Activated effector memory CD4-positive, alpha-beta T cell treated with anti-CD3 and anti-CD28 coated beads, Interleukin-2, amount 50 U/mL, for 16 hours (primary cell): ENCODE measurements at places on chromosomes 1 and 21.

DNA sequence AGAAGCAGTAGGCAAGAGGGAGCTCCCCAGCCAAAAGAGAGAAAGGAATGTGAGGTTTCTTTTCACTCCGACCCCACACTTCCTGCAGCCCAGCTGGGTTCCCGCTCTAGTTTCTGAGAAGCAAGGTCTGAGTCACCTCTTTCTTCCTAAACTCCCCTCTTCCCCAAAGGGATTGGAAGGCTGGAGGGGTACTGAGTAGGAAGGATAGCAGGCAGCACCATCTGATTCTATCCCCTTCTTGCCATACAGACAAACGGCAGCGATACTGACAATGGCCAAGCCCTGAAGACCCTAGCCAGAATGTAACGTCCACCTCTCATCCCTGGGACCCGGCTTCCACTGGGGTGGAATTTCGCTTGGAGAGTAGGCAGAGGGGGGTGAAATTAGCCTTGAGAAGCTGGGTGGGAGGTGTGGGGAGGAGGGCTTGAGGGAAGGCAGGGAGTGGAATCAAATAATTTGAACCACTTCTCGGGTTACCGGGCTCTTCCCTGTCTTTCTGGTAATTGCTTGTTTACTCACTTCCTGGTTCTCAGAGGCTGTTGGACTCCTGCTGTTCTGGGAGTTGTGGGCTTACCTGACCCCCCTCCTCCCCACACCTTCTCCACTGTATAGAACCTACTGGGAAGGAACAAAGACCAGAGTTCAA, 13.2 kb downstream of the IER5 start:
- DNase-seq: no peak

DNA sequence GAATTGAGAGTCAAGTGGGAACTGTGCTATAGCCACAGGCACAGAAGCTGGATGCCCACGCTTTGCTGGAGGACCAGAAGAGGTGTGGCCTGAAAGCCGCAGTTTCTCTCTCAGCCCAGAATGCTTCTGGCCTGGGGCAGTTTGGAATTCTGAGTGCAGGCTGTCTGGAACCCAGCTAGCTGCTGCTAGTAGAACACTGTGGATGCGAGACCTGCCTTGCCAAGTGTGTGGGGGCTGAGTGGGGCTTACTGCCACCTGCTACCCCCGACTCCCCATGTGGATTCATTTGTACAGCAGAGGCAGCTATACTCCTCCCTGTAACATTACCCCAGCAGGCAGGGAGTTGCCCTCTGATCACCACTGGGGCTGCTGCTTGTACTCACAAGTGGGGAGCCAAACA, 12.2 kb downstream of the ADAMTS1 start:
- no peak for DNase-seq

DNA sequence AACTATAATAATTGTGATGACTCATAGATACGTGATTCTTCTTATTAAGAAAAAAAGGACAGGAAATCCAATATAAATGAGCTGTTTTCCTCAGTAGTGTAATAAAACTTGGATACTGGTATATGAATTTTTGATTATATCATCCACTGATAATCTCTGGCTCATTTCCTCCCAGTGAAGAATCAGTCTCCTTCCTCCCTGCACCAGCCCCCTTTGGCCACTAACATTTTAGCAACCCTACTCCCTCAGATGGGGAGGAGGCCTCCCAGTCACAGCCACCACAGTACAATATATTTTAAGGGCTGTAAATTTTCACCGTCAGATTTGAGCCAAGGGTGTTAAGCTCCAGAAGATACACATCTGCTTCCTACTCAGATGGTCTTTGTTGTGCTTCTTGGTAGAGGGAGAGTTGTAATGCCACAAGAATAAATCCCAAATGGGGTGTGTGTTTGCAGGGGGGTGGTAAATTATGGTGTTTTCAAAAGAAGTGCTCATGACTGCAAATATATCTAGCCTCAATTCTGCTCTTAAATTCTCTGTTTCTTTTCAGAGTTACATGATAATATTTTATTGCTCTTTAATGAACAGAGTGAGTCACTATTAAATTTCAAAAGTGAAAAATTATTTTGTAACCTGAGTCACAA, 153.5 kb downstream of the HLX start:
- no peak for DNase-seq

DNA sequence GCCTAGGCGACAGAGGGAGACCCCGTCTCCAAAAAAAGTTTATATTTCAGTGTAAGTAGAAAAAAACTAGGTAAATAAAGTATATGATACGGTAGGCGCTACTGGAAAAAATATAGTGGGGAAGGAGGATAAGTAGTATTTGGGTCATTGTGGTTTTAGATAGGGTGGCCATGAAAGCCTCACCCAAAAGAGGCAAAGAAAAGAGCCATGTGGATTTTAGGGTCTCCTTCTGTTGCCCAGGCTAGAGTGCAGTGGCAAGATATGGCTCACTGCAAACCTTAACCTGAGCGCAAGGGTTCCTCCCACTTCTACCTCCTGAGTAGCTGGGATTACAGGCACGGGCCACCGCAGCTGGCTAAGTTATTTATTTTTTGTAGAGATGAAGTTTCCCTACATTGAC, 17.1 kb downstream of the LEPR start:
- DNase-seq: no peak

DNA sequence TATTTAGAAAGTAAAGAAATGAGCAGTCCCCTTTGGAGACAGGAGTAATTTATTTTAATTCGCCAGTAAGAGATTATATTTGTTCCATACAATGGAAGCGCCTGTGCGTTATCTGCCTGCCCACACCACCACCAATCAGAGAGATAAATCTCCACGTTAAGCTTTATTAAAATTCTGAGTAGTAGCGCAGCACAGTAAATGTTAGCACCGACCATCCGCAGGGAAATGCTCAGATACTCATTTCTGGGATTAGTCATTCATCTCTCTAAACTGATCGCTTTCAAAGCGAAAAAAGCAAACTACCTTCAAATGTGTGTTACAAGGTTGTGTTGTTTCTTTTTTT, 1.2 kb downstream of the ETS2 start:
- no peak for DNase-seq

- DNase-seq: no peak
These were observed 24.7 kb upstream of the CCT8 start for GRCh38 chr21:29098156-29098555.

- no peak for DNase-seq
These were observed 19.1 kb downstream of the ABCA4 start for GRCh38 chr1:94101613-94102525.

DNA sequence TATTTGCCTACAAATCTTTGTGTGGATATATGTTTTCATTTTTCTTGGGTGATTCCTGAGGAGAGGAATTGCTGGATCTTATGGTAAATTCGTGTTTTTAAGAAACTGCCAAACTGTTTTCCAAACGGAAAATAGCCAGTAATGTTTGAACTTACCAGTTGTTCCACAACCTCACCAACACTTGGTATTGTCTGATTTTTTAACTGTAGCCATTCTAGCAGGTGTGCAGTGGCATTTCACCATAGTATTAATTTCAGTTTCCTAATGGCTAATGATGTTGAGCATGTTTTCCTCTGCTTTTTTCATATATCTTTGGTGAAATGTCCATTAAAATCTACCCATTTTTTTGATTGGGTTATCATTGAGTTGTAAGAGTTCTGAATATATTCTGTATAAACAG, 56.6 kb downstream of the RPS6KC1 start:
- no peak for DNase-seq

GRCh38 chr1:198171667-198172540, 15.1 kb downstream of the NEK7 start:
- no peak for DNase-seq

DNA sequence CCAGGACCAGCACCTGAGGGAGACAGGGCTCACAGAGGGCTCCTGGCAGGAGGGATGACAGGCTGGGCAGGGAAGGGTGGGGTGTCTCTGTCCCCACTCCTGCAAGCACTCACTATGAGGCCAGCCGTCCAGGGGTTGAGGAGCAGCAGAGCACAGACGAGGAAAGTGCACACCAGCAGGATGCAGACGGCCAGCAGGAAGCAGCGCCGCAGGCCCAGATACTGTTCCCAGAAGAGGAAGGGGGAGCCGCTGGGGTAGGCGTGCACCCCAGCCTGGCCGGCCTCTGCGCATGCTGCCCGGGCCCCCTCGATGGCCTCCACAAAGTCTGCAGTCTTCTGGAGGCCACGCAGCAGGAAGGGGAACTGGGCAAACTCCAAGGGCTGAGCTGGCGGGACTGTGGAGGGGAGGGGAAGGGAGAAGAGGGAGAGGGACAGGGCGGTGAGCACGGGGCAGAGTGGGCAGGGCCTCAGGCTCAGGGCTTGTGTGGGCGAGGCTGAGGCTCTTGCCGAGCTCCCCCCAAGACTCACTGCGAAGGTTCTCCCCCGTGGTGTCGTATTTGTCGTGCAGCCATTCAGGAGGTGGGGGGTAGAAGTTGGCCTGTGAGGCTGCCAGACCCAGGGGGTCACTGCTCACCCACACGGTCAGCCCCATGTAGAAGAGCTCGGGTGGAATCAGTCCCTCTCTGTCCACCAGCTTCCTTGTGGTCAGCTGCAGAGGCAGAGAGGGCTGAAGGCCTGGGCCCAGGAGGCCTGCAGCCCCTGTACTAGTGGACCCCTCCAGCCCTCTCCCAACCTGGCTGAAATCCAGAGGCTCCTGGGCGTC, 16.5 kb downstream of the PTCH2 start:
- peak; percentile 53 for DNase-seq

- no peak for DNase-seq
These were observed 1.2 kb downstream of the MTF2 start for GRCh38 chr1:93080179-93080823.

DNA sequence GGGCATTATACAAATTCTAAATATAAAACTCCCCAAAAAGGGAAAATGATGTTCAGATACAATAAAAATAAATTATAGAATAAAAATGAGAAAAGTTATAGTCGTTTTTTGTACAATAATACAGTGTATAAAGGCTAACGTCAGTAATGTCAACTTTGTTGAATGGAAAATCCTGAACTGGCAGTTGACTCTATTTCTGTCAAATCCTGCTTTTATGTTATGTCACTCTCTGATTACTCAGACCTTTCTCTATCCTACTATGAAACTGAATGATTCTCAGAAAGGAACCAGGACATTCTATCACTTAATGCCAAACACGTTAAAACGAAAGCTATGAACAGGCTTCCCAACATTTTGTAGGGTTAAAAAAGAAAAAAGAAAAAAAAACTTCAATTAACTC, 636.4 kb downstream of the USP25 start:
- DNase-seq: no peak

GRCh38 chr1:203402629-203403337, 51.9 kb upstream of the FMOD start:
- no peak for DNase-seq

DNA sequence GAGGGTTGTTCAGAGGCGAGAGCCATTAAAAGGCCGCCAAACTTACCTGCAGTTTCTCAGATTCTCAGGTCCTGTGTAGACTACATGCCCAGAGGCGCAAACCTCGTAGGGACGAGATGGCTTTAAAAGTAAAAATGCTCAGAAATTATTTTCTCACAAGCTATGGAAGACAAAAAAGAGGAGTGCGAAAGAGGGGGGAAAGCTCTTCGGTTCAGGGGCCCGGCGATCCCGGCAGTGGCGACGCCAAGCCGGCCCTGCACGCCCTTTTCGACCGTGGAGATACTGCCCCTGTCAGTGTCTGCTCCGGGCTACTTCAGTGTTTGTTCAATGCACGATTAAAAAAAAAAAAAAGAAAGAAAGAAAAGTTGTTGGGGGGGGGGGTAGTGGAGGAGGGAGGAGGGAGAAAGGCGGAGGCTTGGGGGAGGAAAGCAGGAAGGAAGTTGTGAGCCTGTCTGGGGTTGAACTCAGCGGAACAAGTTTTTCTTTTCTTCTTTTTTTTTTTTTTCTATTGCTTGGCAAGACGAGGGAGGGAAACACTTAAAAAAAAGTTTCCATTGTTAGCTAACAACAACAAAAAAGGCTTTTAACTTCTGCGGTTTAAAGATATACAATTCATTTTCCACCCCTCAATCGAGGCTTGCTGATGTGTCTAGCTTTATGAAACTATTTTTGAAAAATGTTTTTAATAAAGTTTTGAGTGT, at the start of gene ITPKB:
TSS of gene ITPKB (minus strand) at position 288 of the 701 bp plus-strand sequence. CDS start 1,824 bp downstream, outside the sequence.
- DNase-seq: peak; percentile 83

GRCh38 chr21:34671891-34672290, 3.1 kb downstream of the CLIC6 start:
- no peak for DNase-seq

- peak; percentile 81 for DNase-seq
These were observed 2.7 kb downstream of the IL10RB start for GRCh38 chr21:33268737-33269441.

- peak; percentile 71 for DNase-seq
These were observed at the start of gene SLC45A3 for GRCh38 chr1:205680073-205680851. Gene SLC45A3, minus strand, starts transcription at chr1:205680509. Its CDS starts 15,853 bp downstream, at chr1:205664656.

DNA sequence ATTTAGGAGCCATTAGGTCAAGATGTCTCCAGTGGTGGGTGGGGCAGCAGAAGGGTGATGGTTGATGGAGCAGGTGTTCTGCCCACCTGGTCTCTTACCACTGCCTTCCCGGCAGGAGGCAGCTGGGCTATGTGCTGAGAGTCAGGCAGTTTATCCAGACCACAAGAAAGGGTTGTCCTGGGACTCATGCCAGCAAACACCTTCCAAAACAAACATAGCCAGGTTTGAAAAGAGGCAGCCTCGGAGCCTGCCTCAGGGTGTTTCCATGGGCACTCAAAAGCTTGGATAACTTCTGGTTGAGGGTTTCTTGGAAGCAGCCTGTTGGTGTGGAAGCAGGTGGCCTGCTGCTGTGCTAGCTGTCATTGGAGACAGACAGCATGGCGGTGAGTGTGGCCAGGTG, 187.2 kb downstream of the PCP4 start:
- no peak for DNase-seq

GRCh38 chr1:38125016-38125415, 78.4 kb upstream of the POU3F1 start:
- DNase-seq: no peak

DNA sequence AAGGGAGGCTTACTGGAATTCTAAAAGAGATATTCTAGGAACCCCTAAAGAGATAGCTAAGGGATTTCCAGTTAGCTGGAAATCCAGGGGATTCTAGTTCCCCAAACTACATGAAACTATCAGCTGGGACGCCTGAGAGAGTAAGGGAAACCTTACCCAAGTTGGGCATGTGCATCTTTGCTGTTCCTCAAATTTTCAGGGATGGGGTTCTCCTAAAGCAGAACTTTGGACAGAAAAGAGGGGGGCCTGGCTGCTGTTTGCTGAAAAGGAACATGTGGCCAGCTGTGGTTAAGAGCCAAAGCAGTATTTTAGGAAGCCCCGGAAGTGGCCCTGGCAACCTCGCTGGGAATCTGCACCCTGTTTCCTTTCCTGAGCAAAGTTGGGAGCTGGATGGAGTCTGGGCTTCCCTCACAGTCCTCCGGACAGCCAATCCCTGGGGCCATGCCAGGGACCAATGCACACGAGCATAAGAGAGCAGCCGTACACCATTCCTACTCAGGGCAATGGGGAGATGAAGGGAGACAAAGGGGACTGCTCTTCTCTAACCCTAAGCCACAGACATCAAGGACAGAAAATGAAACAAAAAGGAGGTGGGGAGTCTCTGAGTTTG, 154.3 kb downstream of the PLXNA2 start:
- no peak for DNase-seq

- DNase-seq: peak; percentile 95
These were observed 16.5 kb upstream of the AGTRAP start for GRCh38 chr1:11719313-11720032.

DNA sequence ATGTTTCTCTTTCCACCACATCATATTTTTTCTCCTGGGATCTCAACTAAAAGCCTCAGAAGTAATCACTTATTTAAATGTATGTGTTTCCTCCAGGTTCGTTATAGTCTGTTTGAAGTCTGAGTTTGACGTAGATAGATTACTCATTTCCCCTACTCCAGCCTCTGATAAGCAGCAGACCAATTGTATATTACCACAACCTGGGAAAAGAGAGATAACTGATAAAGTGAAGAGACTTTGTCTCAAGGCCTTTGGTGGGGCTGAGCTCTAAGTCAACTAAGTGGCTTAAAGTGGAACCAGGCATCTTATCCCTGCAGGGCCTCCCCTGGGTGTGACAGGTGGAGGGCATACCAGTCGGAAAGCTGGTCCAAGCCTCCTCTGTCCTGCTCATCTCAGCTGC, 34.9 kb upstream of the CACNA1E start:
- DNase-seq: no peak
